Mesenteric fat pad (tissue), 1 donor: ENCODE measurements at places on chromosomes 4 and X. TPM values are rescaled to one million over a fixed set of nuclear protein-coding genes. Genes with fewer than 3 reads are reported as not detected.

DNA sequence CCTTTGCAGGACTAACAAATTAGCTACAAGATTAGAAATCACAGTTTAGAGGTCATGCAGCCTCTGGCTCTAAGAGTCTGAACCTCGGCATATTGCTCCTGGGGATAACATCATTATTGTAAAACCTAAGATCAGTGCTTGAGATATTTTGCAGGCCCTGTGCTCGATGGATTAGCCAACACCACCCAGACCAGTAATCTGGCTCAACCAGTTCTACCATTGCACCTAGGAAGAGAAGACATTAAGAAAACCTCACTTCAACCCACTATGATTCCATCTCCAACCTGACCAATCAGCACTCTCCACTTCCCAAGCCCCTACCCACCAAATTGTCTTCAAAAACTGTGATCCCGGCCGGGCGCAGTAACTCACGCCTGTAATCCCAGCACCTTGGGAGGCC lies 43.6 kb downstream of the WFS1 start:
- no peak for DNase-seq

DNA sequence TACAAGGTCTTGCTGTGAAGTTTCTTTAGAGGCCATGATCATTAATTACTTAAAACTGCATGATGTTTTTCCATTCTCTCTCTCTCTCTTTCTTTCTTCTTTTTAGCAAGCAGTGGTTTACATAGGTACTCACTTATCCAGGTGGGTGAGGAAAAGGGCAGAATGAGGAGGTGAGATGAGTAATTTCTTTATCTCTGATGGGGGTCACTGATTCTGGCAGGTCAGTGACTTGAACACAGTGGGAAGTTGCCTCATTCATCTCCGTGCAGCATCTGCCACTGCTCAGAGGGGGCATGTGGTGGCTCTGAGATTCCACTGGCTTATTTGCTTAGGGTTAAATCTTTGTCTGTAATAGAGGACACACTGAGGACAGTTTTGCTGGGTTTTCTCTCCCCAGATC lies 62.6 kb downstream of the FAM114A1 start:
- DNase-seq = no peak

DNA sequence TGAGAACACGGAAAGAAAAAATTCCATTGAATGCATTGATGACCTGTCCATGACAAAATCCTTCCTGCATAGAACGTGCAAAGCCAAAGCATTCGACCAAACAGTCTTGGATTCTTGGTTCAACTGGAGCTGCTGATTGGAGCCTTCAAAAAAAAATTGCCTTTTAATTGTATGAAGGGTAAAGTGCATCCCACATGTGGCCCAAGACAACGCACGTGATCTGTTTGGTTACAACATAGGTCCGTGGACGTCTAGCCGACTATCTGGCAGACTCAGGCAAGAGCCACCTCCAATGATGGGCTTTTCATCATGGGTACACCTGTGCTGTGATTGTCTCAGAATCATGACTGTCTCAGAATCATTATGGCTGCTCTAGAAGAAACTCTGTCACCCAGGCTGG lies 52.3 kb downstream of the SHOX start:
- no peak for DNase-seq

DNA sequence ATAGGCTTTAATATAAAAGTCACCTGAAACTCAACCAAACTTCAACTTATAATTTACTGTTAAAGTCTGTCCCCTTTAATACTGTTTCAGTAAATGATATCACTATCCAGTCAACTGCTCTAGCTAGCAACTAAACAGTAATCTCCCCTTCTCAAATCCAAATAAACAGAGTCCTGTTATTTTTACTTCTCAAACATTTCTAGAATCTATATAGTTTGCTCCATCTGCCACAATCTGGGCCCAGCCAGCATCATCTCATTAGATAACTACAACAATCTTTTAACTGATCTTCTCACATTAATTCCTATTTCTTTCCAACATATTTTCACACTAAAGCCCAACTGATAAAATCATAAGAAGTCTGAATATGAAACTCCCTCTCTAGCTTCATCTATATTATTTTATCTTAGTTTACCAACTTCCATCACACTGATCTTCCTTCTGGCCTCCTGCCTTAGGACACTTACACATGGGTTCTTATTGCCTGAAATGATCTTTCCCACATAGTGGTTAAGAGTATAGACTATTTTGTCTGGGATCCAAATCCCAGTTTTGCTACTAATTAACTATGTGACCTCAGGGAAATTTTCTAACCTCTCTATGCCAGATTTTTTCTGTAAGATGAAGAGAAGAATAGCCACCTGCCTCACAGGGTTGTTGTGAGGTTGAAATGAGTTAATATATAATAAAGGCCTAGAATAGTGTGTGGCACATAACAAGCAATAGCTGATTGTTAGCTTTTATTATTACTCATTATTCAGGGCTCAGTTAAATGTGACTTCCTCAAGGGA lies 18.6 kb downstream of the TBCK start:
- DNase-seq = no peak

The IL9R gene
- 0.22 TPM for total RNA-seq

DNA sequence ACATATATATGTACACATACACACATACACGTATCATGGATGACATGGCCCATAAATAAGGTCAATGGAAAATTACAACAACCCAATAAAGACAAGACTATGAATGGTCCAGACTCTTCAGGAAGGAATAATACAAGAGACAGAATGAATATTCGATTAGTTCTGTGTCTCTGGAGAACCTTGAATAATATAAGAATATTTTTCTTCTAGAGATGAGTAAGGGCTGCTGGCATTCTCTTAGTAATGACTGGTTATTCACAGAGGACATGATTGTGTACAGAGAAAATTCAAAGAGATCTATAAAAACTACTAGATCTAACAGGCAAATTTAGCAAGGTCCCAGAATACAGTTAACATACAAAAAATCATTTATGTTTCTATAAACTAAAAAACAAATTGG lies 23.3 kb downstream of the SPIN4 start:
- no peak for DNase-seq

DNA sequence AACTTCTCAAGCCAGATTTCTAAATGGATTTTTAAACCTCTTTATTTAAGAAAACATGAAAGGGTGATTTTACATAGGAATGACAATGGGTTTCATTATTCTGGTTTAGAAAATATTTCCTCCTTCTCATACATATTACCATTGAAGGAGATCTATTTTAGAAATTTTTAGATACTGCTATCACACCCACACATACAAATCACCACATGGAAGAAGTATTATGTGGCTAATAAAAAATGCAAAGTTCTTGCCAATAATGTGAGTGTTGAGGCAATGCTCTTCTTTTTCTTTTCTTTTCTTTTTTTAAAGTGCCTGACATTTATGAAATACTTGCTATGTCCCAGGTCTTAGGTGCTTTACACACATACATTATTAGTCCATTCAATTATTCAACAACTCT lies 6.8 kb downstream of the STAP1 start:
- DNase-seq = no peak

- peak; percentile 47 for DNase-seq
Observed at GRCh38 chr4:167622481-167623240, 388.4 kb upstream of the SPOCK3 start.

DNA sequence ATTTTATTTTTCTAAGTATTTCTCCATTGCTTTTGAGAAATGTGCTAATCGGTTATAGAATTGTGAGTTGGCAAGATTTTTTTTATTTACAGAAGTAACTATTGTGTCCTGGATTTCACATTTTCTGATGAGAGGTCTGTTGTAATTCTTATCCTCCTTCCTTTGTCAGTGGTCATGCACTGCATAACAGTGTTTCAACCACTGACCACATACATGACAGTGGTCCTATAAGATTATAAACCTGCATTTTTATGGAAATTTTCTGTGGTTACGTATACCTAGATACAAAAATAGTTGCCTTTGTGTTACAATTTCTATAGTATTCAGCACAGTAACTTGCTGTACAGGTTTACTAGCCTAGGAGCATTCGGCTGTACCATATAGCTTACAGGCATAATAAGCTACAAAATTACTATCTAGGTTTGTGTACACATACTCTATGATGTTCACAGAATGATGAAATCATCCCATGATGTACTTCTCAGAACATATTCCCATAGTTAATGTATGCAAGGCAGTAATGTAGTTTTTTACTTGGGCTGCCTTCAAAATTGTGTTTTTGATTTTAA lies 47.8 kb downstream of the APELA start:
- no peak for DNase-seq

- no peak for DNase-seq
Observed at GRCh38 chrX:41045960-41046567, 39.2 kb upstream of the USP9X start.

GRCh38 chr4:116520886-116521285 lies 564.5 kb downstream of the TRAM1L1 start:
- no peak for DNase-seq

The GBA3 gene
- 0.16 TPM for total RNA-seq

The ARHGEF6 gene
- 84.1 TPM for total RNA-seq

DNA sequence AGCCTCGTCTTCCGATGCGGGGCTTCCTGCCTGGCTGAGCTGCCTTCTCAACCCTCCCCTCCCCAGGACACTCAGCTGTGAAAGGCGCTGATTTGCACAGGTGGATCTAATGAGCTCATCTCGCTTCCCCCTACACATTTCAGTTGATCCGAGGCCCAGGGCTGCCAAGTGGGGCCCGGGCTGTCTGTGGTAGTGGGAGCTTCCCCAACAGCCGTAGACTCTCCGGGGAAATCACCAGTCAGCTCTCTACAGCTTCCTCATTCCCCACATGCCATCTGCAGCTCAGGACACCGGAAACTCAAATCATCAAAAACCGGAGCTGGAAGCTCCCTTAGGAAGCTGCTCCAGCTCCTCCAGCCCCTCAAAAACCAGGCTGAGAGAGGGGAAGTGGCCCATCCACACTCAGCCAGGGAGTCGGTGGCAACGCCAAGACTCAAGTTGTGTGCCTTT lies 56.2 kb downstream of the SMIM20 start:
- peak; percentile 80 for DNase-seq

The MAGEC3 gene
- total RNA-seq = not detected

The CPZ gene
- 9.7 TPM for total RNA-seq
